ENCODE measurements at places on chromosomes 2 and 18. TPM values are rescaled to one million over a fixed set of nuclear protein-coding genes. Genes with fewer than 3 reads are reported as not detected.

- DNase-seq = no peak
Observed at GRCh38 chr2:74881176-74881575, 47.2 kb downstream of the HK2 start.

DNA sequence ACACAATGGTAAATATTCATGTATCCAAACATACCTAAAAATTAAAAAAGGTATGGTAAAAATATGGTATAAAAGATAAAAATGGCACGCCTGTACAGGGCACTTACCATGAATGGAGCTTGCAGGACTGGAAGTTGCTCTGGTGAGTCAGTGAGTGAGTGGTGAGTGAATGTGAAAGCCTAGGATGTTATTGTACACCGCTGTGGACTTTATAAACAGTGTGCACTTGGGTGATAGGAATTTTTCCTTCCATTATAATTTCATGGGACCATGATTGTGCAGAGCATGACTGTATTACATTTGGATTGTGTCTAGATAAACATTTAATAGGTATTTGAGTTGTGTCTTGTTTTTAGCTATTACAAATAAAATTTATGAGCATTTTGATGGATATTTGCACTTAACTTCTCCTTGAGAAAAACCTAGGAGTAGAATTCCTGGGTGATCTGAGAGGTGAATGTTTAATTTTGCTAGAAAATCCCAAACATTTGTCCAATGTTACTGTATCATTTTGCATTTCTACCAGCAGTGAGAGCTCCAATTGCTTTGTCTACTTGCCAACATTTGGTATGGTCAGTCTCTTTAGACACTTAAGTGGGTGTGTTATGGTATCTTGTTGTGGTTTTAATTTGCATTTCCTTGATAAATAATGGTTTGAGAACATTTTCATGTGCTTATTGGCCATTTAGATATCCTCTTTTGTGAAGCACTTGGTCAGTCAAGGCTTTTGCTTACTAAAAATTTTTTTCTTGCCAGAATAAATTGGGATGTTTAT is 81.7 kb downstream of the BCL2L11 start:
- DNase-seq = peak; percentile 41

DNA sequence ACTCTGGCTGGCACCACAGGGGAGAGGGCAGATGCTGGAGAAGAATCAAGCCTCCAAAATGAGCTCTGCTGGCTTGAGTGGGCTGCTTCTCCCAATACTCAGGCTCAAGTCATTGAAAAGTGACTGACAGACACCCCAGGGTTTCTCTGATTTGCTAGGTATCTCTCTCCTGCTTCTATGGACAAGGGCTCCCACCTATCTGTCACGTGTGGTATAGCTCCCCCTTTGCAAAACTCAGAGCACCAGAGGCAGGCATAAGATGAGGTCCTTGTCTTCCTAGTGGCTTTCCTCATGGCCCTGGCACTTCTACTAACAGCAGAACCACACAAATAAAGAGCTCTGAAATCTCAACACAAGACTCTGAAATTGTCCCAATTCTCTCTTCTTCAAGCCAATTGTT is 105.2 kb downstream of the GALNT14 start:
- no peak for DNase-seq

DNA sequence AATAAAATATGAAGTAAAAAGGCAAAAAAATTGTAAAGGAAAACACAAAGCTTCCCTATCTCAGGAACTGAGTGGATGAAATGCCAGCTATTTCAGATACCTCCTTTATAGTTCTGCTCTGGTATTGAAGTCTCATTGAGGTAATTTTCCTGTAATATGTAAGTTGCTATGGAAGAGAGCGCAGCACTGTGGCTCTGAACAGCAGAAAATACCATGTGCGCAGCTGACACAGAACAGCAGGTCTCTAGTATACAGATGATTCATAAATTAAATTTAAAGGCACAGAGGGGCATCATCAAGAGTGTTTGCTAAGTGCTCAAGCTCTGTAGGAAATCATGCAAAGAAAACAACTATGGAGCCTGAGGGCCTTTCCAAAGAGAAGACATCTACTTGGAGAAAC is 315.3 kb upstream of the CDH7 start:
- no peak for DNase-seq

DNA sequence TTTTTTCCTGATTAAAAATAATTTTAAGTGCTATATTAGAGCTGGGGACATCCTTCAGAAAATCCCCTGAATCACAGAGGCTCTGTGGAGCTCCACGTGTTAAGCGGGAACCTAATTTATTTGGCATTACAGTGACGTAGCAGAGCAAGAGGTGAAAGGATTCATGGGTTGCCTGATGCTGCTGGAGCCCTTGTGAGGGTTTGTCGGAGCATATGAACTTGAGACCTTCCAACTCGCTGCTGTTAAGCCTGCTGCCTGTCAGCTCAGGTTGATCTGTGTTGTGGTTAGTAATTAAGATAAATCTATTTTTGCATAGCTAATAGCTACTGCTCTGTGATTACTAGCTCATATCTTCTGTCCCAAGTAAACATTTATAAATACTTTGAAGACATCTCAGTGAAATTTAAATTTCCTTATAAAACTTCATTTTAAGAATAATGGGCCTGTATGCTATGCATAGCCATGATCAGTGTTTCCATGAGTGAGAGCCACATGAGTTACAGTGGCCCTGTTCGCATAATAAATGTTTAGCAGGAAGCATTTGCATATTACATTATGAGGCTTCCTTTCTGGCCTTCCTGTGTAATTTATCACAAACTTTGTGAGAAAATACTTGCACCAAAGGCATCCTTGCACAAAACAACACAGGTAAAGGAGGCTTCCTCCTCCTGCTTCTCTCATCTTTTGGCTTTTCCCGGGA is 438.9 kb downstream of the PTPRM start:
- DNase-seq = no peak

DNA sequence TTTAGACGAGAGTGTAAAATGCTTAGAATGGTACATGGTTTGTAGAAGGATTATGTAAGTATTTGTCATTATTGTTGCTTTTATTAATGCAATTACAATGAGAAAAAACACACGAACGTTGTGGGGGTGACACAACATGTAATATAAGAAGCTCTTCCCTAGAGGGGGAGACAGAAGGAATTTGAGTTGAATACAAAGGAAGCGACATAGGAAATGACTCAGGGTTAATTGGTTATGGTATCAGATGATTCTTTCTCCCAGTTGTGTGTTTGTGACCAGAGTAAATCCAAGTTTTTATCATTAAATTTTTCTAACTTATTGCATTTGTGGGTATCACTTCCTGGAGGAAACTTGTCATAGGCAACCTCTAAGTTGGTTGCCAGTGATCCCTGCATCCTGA is 625.6 kb upstream of the CDH2 start:
- no peak for DNase-seq

GRCh38 chr2:98601532-98602132 is 6.7 kb downstream of the COA5 start:
- DNase-seq = peak; percentile 49

DNA sequence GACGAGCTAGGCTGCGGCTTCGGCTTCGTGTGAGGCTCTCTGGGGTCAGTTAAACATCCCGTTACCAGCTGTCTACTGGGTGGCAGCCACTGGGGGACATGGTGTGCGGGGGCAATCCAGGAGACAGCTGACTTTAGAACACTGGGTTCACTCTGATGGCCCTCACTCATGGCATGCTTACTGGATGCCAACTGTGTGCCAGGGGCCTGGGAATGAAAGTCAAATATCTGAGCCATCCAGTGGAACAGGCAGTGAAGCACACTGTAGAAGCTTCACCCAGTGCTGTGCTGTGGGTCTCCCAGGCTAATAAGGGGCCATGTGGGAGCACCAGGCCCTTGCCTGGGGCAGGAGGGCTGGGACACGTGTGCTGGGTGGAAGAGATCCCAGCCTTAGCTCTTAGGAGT is 48.3 kb downstream of the GLI2 start:
- DNase-seq = no peak

KIF1A gene
- total RNA-seq = 0.45 TPM

REG1A gene
- not detected for total RNA-seq

DNMT3A gene
- 29.5 TPM for total RNA-seq

All from renal cortical epithelial cell (primary cell).